ENCODE measurements at places on chromosomes 2 and 18.

- no peak for DNase-seq
These were observed 32.3 kb upstream of the MBP start for GRCh38 chr18:77164763-77165485.

GRCh38 chr2:3827673-3828575 is 124.5 kb downstream of the DCDC2C start:
- DNase-seq: no peak

DNA sequence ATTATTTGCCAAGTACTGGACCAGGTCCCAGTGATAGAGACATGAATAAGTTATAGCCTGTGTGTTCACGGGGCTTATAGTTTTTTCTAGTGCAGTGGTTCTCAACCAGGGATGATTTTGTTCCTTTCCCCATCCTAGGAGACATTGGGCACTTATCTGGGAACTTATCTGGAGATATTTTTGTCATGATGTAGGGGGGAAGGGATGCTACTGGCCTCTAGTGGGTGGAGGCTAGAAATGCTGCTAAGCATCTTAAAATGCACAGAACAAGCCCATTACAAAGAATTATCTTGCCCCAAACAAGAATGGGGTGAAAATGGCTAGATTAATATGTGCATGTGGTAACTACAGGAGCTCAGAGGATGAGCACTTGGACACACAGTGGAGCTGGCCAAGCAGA is 75.2 kb downstream of the KLHL29 start:
- DNase-seq: no peak

DNA sequence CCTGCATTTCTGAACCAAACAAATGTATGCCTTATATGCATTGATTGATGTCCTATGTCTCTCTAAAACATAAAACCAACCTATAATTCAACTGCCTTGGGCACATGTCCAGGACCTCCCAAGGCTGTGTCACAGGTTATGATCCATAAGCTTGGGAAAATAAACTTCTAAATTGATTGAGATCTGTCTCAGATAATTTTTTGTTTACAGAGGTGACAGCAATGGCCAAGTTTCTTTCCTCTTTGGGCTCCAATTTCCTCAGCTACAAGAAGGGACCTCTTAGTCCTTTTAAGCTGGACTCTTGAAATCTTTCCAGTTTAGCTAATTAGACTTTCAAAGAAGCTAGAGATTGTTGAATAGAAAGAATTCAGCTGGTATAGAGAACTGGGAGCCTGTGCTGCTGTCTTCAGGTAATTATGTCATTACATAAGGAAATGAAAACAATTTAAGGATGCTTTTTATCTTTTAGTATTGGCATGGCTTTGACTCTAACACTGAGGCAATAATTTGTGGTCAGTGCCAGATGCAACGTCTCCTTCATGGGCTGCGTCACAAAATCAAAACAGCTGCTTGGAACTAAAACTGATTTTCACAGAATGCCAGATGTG is 412.1 kb upstream of the TRIB2 start:
- DNase-seq: no peak

GRCh38 chr2:80154231-80154915 is 150.2 kb downstream of the LRRTM1 start:
- DNase-seq: no peak

DNA sequence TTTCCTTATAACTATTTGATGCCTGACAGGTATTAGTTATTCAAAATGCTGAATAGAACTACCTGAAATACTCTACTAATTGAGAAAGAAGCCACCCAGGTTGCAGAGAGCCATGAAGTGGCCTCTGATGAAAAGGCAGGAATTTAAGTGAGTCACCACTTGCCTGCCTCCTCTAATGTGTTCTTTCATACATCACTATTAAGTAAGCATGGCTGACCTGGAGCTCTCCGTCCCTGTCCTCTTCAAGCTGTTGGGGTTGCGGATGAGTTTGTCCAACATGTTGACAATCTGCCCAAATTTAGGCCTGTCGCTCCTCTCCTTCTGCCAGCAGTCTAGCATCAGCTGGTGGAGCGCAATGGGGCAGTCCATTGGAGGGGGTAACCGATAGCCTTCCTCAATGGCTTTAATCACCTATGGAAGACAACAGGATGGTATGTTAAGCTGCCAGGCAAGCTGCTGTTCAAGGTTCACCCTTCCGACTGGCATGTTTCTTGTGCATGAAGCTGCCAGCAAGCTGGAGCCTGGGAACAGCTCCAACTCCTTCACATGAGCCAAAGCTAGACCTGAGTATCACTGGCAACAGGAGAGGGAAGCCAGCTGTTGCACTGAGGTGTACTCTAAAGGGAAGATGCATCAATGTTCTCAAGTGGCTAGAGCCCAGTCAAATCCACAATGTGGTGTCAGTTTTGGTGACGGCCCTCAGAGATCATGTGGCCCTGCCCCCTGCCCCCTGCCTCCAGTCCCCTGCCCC is 142.2 kb downstream of the EPHA4 start:
- DNase-seq: no peak

GRCh38 chr2:101729521-101730190 is 32.1 kb downstream of the MAP4K4 start:
- DNase-seq: no peak

DNA sequence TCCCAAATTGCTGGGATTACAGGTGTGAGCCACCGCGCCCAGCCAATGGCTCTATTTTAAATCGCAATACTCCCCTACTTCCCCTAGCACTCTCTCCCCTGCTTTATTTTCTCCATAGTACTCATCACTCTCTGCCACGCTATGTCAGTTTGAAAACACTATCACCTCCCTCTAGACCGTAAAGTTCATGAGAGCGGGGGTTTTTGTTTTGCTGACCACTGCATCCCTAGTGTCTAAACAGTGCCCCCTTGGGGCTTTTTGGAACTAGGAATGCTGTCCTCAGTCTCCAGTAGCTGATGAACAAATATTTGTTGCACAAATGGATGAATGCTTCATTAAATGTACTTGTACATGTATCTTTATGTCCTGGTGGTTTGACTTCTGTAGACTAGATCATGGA is 44.1 kb downstream of the ATOH8 start:
- peak; percentile 63 for DNase-seq

DNA sequence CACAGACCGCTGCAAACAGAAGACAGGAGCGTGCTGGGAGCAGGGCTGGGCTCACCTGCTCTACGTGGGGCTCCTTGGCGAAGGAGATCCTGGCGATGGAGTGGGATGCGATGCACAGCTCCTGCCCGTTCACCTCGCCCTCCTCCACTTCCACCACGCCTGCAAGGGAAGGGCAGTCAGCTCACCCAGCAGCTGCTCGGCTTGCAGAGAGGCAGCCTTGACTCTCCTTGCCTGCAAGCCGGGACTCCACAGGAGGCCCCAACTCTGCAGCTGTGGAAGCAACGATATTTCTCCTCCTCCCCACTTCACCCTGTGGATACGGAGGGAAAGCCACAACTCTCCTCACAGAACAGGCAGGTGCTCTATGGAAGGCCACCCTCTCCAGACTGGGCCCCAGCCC is 35.1 kb downstream of the THAP4 start:
- no peak for DNase-seq
